ENCODE measurements at places on chromosomes 7 and 10. TPM values are rescaled to one million over a fixed set of nuclear protein-coding genes. Genes with fewer than 3 reads are reported as not detected.
A peak's percentile ranks its signal among the peaks of the same experiment; 100 is the strongest.

XRCC2 gene
- total RNA-seq: 3.2 TPM

FGF8 gene
- total RNA-seq: not detected

CALML3 gene
- not detected for total RNA-seq

EIF4EBP2 gene
- 34.3 TPM for total RNA-seq

ATG9B gene
- 0.55 TPM for total RNA-seq

GRM3 gene
- total RNA-seq: not detected

HELLS gene
- total RNA-seq: 28.7 TPM

TLL2 gene
- total RNA-seq: 2.2 TPM

CHST3 gene
- 48.6 TPM for total RNA-seq

NDUFB8 gene
- total RNA-seq: 183 TPM

TRPV5 gene
- not detected for total RNA-seq

DNA sequence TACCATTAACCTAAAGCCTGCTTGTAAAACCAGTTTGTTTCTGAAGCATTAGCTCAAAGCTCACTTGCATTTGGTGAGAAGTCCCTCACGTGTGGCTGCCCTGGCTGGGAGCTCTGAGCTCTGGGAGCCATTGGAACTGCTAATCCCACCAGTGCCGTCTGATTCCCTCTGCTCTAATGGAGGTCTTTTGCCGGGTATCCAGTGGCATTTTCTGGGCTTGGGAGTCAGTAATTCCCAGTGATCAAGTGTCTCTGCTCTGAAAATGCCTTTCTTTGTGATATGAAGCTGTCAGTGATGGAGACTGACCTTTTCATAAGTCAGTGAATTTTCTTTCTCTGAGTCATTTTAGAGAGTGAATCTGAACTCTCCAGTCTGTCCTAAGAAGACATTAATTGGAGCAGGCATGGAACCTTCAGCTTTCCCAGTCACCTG lies 36.9 kb upstream of the FAM20C start:
- DNase-seq: no peak

GRCh38 chr7:39332142-39332541 lies 234.1 kb upstream of the YAE1 start:
- DNase-seq: no peak

DNA sequence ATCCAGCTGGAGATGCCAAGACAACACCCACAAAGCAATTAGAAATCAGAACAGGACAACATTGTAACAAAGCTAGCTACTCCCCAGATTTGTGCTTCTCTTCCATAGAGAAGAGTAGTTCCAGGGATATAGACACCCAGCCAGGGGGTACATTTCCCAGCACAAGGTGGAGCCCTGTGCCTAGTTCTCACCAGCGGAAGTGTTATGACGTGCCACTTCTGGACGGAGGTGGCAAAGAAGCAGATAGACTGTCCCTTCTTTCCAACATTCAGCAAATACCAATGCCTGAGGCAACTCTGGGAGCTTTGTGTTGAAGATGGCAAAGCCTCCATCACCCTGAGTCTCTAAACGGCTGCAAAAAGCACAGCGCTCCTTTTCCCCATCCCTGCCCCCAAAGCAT lies 23.4 kb upstream of the GSAP start:
- DNase-seq: no peak

DNA sequence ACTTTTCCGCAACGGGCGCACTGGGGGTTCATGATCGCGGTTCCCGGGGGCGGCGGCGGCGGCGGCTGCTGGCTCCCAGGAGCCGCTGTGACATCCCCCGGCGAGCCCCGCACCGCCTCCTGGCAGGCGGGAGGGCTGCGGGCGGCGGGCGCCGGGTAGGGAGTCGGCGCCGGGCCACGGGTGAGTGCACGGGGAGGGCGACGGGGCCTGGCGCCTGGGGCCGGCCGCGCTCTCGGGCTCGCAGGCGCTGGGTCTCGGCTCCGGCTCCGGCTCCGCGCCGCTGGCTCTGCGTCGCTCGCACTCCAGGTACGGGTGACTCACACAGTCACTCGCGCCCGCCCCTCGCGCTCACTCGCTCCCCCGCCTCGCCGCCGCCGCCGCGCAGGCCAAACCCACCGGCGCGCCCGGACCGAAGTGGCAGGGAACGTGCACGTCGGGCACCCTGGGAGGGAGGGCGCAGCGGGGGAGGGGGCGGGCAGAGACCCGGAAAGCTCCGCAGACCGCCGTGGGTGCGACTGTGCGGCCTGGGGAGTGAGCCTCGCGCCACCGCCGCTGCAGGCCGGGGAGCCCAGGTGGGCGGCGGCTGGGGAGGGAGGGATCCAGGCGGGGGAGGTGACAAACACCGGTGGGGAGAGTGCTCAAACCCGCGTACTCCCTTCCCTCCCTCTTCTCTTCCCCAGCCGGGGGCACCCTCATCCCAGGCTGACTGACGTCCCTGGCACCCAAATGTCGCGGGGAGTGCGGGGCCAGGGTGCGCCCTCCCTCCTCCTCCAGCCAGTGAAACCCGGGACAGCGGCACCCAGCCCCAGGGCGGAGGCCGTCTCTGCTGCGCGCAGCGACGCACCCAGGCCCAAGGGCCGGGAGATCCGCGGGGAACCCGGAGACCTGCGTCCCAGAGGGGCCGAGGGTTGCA lies 276.9 kb upstream of the NEBL start:
- peak; percentile 5 for DNase-seq

DNA sequence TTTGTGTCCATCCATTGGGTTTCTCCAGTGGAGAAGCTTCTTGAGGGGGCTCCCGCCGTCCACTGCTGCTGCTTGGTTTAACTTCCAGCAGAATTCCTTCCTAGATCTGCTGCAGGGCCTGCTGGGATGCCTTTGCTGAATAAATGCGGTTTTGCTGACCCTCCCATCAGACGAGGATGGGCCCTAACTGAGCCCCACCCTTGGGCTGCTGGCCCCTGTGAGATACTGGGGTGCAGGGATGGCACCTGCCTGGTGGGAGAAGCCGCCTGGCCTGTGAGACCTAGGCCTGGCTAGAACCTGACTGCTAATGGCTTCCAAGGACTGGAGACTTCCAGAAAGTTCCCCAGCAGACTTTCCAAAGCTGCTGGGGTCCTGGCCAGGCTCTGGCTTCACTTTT lies 43.8 kb downstream of the ZNF467 start:
- DNase-seq: no peak

GRCh38 chr10:132554053-132554990 lies 16.7 kb downstream of the INPP5A start:
- no peak for DNase-seq

- DNase-seq: no peak
Observed at GRCh38 chr7:68707958-68708357, 890.3 kb upstream of the AUTS2 start.

GRCh38 chr10:69475433-69475830 lies 24.2 kb downstream of the TSPAN15 start:
- no peak for DNase-seq

- DNase-seq: no peak
Observed at GRCh38 chr7:129748356-129749109, 137.0 kb downstream of the NRF1 start.

DNA sequence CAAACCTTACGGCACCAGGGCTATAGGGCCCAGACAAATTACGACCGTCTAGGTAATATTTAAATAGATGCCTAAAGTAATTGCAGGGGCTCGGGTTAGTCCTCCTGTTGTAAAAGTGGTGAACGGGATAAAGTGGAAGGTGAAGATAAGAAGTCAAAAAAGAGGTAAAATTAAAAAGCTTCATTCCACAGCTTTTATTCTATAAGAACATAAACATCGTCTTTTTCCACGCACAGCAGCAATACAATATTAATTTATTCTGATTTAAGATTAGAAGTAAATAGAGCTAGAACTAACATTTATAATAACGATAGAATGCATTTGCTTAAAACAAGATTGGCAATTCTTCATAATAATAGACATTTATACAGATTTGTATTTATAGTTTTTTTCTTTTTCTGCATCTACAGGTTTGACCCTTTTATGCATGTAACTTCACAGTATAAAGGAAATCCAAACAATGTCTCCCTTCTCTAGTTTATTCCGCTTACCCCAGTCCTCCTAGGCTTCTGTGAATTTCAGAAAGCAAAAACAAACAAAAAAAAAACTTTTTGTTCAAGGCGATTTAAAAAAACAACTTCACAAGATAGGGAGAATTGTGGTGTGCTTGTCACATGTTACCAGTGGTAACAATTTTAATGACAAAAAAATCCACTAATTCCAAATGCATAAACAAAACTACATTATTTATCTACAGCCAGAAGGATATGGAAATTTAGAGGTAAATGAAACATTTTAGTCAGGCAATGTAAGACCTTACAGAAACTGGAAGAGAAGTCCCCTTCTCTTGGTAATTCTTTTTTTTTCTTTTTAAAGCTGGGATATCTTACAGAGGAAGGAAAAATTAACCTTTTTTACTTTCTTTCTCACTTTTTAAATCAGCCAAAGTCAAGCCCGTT lies 3.4 kb downstream of the HOXA10 start:
- DNase-seq: no peak

DNA sequence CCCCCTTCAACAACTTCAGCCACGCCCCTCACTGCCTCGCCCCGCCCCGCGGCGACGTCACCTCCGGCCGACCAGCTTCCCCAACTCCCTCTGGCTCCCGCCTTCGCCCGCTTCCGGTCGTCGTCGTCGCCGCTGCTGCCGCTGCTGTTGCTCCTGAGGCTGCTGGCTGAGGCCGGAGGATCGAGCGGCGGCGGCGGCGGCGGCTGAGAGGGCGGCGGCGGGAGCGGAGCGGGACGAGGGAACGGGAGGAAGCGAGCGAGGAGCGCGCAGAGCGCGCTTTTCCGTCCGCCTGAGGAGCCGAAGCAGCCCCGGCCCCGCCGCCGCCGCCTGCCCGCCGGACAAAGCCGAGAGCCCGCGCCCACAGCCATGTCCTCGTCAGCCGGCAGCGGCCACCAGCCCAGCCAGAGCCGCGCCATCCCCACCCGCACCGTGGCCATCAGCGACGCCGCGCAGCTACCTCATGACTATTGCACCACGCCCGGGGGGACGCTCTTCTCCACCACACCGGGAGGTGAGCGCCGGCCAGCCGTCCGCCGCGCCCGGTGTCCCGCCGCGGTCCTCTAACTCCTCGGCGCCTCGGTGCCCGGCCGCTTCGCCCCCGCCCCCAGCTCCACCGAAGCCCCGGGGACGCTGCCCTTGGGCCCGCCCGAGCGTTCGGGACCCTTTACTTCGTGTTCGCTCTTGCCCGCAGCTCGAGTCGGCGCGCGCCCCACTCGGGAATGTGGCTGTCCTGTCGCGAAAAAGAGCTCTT lies at the start of gene EIF4EBP2:
EIF4EBP2 (plus strand) TSS at position 110 of the 751 bp plus-strand sequence; CDS start at position 367, 257 bp downstream.
- peak; percentile 71 for DNase-seq

DNA sequence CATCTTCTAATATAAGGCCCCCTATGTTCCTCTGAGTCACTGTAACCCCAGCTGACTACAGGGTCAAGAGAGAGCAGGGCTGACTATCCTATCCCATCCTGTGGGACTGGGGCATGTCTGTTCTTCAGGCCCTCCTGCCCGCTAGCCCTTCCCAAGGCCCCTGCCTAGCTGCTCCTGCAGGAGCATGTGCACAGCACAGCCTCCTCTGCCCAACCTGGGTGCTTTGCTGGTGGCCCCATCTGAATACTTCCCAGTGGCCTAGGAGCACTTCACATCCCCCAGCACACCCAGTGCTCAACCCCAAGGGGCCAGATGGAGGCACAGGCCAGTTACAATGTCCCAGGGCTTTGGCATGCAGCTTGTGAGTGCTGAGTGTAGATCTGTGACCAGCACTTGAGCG lies 37.3 kb downstream of the AGBL3 start:
- DNase-seq: no peak

- peak; percentile 62 for DNase-seq
Observed at GRCh38 chr7:6577369-6578113, at the start of gene ZDHHC4. TSS of gene ZDHHC4 (plus strand) at chr7:6577454. CDS start at chr7:6580562, 3,108 bp downstream.

DNA sequence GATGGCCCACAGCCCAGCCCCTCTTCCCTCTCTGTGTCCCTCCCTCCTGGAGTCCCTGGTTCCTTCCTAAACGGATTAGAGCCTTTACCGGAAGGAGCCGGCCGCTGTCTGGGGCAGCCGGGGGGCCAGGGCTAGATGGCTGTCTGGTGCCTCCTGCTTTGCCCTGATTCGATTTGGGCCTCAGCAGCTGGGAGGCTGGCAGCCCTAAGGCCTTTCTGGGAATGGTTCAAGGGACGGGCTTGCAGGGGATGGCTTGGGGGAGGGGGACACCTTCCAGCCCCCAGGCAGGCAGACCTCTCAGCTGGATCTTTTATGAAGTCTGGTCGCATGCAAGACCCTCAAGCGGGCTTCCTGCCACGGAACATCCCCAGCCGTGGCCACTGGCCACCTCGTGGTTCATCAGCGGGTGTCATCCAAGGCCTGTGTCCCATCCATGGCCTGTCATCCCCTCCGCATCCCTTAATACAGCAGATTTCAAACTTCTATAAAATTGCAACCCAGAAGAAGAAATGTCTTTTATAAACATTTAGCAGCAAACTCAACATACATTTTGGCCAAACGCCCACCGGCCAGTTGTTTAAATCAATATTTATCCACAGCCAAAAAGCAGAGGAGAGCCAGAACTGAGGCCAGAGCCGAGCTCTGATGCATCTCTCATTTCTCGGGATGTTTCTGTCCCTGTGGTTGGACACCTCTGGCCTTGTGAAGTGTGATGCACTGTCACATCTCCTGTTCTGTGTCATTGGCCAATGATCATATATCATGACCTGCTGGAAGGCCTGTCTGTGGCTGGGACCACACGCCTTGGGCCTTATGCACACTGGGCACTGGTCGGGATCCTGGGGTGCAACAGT lies 52.0 kb downstream of the GTF2IRD1 start:
- no peak for DNase-seq

Data from kidney epithelial cell (primary cell).